ENCODE measurements at places on chromosomes 12 and 14.

- DNase-seq, result no peak
Observed at GRCh38 chr12:119775246-119775895, 101.7 kb downstream of the CIT start.

DNA sequence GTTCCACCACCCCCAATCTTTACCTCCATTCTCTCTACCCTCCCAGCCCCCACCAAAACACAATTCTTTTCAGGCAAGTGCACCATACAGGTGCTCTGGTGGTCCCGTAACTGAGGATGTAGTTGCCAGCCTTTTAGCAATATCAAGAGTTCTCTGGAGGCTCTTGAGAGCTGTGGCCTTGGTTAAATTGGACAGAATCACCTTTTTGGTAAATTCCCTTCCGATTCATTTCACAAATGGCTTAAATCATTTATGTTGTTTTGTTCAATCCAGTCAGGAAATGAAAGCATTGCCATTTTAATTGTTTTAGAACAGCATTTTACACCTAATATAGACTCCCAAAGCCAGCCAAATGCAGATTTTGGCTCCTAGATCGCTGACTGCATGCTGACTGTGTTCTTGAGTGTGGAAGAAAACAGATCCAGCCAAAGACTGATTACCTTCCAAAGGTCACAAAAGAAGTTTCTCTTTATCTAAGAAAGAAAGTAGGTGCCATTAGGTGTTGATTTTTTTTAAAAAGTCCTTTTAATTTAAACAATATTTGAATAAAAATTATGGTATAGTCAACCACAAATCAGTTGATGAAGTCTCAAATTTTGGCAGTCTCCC lies 25.6 kb downstream of the CRADD start:
- DNase-seq, result no peak

DNA sequence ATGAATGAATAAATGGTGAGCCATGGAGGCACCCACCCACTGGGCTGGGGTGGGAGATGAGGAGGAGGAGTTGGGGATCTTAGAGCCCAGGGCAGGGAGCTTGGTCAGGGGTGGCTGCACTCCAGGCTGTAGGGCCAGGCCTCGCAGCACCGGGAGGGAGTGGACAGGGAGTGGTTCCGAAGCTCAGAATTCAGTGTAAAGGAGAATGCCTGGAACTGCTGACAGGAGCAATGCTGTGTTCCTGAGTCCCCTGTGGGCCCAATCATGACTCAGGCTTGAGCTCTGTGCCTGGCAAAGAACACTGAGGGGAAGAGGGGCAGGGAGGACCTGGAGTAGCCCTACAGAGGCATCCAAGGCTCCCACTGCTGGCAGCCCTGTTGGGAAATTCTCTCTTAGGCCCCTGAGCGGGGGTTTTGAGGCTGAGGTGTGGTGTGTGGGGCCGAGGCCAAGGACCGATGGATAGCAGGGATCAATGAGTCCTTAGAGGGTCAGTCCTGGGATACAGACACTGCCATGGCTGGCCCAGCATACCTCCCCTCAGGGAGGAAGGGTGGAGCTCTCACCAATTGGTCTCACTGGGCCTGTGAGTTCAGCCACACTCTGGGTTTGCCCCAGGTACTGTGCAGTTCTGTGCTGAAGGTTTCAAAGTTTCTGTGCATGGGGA lies 9.5 kb upstream of the RABGGTA start:
- DNase-seq, result no peak

DNA sequence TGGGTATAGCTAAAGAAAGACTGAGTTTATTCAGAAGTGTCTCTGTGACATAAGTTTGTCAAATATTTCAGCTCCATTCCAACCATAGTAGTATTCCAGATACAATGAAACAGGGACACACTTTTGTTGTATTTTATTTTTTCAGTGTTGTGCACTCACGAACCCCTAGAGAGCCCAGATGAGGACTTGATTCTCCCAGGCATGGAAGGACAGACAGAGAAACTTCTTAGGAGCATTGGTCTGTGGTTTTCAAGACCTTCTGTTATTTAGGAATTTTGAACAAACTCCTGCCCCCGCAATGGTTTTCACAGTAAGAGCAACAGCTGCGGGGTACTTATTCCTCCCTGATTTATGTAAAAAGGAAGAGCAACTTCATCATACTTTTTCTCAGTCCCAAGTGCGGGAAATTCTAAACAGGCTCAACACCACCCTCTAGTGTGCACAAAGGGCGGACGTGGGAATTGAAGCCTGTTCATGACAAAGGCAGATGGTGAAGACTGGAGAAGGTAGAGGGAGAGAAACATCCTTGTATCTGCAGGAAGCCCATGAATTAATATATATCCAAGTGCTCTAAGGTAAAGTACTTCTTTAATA lies 147.6 kb downstream of the PAH start:
- DNase-seq, result no peak

GRCh38 chr14:87351007-87351406 lies 642.0 kb downstream of the GALC start:
- no peak for DNase-seq

- no peak for DNase-seq
Observed at GRCh38 chr14:57870686-57871457, 5.0 kb upstream of the SLC35F4 start.

GRCh38 chr12:56229916-56230431 lies at the start of gene SLC39A5:
Gene SLC39A5, plus strand, starts transcription at chr12:56230051. Its CDS starts 1,224 bp downstream, at chr12:56231275.
- no peak for DNase-seq

- peak; percentile 1 for DNase-seq
Observed at GRCh38 chr12:27821259-27821973, 41.4 kb upstream of the MANSC4 start.

DNA sequence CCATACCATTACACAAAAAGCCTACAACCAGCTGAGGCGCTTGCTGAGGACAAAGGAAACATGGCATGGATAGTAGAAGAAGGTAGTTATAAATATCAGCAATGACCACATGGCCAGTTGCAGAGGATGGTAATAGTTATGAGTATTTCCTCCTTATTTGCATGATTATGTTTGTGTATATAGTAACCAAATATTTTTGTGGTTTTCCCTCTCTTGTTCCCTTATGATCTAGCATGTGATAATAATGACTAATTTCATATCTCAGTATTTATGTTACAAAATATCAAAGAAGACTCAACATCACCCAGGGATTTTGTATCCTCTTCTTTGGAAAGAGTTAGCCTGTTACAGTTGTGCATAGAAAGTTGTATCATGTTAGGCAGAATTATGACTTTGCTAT lies 13.5 kb upstream of the CATSPERB start:
- no peak for DNase-seq

GRCh38 chr12:49792181-49792970 lies 35.8 kb downstream of the NCKAP5L start:
- no peak for DNase-seq

DNA sequence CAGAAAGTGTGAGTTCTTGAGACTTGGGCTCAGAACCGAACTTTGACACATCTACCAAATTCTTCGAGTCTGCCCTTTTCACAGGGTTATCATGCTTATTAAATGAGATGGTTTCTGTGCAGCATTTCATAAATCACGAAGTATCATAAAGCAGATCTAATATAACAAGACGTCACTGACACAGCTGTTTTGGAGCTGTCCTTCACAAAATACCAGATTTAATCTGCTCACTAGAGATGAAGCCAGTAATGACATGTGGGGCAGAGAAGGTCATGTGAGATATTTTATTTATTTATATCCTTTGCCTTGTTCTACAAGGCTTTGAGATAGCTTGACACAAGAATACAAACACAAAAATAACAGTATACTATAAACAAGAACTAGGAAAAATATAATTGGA lies 127.0 kb downstream of the RPAP3 start:
- DNase-seq, result no peak

DNA sequence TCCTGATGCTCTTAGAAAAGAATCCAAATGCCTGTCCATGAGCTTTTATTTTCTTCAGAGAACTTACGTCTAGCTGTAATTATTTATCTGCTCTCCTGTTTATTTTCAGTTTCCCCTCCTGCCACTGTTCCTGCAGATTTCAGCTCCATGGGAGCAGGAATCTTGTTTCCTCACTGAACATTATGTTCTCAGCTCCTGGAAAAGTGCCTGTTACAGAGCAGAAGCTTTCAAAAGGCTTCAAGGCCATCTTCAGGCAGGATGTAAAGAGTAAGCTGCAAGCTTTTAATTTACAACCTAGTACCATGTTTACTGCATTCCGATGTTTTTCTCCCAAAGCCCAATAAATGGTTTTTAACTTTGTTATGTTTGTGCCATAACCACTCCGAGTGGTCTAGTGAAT lies 98.4 kb upstream of the BTG1 start:
- DNase-seq, result no peak

- DNase-seq, result no peak
Observed at GRCh38 chr12:6442836-6443235, 1.9 kb upstream of the CD27 start.

DNA sequence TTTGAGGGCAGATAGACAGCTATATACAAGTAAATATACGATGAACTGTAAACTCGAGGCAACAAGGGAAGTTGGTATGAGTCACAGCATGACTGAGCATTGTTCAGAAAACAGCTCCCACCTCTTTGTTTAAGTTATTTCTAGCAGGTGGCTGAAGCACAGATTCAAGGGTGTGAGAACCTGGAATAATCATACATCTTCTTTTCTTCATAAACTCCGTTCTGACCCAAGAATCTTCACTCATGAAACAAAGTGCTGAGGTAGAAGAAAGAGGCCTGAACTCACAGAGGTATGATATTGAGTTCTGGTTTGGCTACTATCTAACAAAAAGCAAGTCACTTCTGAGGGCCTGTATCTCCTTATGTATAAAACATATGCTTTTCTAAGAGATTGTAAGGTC lies 364.1 kb upstream of the KITLG start:
- no peak for DNase-seq
